ENCODE measurements at places on chromosomes 4 and X.
A peak's percentile ranks its signal among the peaks of the same experiment; 100 is the strongest.

GRCh38 chrX:5936438-5936837 is 292.2 kb downstream of the NLGN4X start:
- no peak for DNase-seq

GRCh38 chrX:129802863-129803262 is 23.1 kb downstream of the SASH3 start:
- no peak for DNase-seq

DNA sequence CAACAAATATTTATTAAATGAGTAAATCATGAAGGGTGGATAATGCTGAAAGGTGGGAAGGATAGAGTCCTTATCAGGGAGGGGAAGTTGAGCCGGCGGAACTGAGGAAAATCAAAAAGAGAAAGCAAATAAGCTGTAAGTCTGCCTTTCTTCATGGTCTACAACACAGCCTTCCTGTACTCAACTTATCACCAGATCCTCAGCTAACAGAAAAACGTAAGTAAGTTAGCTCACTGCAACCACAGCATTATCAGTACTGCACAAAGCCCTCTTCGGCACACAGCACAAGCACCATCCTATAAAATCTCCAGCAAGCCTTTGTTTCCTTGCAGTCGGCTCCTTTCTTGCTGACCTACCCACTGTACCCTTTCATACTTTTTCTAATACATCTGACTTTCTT is 70.3 kb downstream of the CRMP1 start:
- no peak for DNase-seq

- no peak for DNase-seq
These were observed 17.8 kb downstream of the HSD17B13 start for GRCh38 chr4:87304745-87305432.

- no peak for DNase-seq
These were observed 241.1 kb upstream of the PPP1R2C start for GRCh38 chrX:43019021-43019420.

GRCh38 chrX:13064599-13065143 is 20.3 kb upstream of the FAM9C start:
- DNase-seq, result no peak

GRCh38 chr4:67343199-67343598 is 202.1 kb downstream of the CENPC start:
- DNase-seq, result no peak

DNA sequence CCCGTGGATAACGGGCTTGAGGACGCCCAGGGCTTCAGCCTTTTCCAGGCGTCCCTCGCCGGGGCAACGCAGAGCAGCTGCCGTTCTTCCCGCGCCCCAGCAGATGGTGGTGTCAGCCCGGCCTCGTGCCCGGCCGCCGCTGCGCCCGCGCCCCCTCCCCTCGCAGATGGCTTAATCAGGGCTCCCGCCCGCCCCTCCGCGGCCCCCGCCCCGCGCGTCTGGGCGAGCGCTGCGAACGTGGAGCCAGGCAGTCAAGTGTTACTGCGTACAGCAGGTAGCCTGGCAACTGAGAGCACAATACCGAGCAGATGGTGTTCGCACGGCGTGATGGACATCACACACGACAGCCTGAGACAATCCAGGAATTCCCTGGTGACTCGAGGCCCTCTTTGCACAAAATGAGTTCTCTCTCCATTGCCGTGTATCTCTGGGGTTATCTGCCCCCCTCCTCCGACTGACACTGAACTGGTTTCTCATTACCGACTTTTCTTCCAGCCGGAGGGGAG is 69.3 kb downstream of the MGST2 start:
- peak; percentile 14 for DNase-seq

GRCh38 chr4:7558436-7558835 is 123.7 kb upstream of the PSAPL1 start:
- no peak for DNase-seq

GRCh38 chr4:165514739-165515138 is 135.9 kb downstream of the CPE start:
- no peak for DNase-seq

- no peak for DNase-seq
These were observed 244.6 kb upstream of the BOD1L1 start for GRCh38 chr4:13872155-13872554.

DNA sequence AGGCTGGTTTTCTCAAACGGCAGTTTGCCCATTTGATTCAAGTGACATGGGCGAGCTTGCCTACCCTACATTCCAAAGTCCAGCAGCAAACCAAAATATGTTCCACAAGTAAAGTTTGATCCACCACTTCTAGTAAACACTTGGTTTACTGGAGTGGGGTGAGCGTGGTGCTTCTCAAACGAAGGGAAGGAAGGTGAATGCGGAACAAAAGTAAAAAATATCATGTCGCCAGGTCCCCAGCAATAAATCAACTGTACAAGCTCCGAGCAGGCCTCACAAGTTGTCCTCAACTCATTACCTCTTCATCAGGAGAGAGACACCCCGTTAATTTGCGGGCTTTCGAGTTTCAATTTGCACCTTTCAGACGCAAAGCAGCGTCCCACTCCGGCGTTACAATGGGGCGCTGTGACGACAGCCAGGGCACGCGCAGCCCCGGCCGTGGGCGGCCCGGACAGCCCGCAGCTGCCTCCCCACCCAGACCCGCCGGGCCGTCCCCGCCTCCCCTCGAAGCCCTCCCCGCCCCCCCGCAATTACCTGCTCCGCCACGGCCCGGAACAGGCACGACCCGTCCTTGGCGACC is 1.0 kb downstream of the OTUD4 start:
- no peak for DNase-seq
